ENCODE measurements at places on chromosomes 1 and 21. TPM values are rescaled to one million over a fixed set of nuclear protein-coding genes. Genes with fewer than 3 reads are reported as not detected.

The CFAP74 gene
- total RNA-seq = under 0.01 TPM

The SPTA1 gene
- total RNA-seq = not detected

The SLC1A7 gene
- total RNA-seq = 0.45 TPM

The LCE3E gene
- total RNA-seq = not detected

The CYP4A22 gene
- not detected for total RNA-seq

The RIMS3 gene
- total RNA-seq = 2.8 TPM

The CFHR2 gene
- total RNA-seq = not detected

The GOLT1A gene
- total RNA-seq = 5.9 TPM

The CHRM3 gene
- total RNA-seq = 222 TPM

The TCP10L gene
- not detected for total RNA-seq

The TNFSF18 gene
- total RNA-seq = not detected

The CLCNKA gene
- total RNA-seq = not detected

The NBPF20 gene
- 1.4 TPM for total RNA-seq

The MSH4 gene
- total RNA-seq = not detected

The CELA2A gene
- total RNA-seq = not detected

The OR2T35 gene
- total RNA-seq = not detected

The SPRR1B gene
- not detected for total RNA-seq

The PRRC2C gene
- total RNA-seq = 96.9 TPM

The DPT gene
- total RNA-seq = 86.7 TPM

The SH3BGR gene
- total RNA-seq = not detected

The LCK gene
- 6.4 TPM for total RNA-seq

The RXFP4 gene
- total RNA-seq = not detected

The C1orf21 gene
- 10.1 TPM for total RNA-seq

The B3GALT5 gene
- 2.9 TPM for total RNA-seq

The FCRL6 gene
- total RNA-seq = not detected

The LAX1 gene
- 2.8 TPM for total RNA-seq

The ZFYVE9 gene
- total RNA-seq = 13.6 TPM

The EFHD2 gene
- 36.2 TPM for total RNA-seq

The GUCA2A gene
- not detected for total RNA-seq

The PADI6 gene
- total RNA-seq = not detected

The SELP gene
- 9.9 TPM for total RNA-seq

The NCF2 gene
- total RNA-seq = 3.6 TPM

The PRMT2 gene
- 85.0 TPM for total RNA-seq

The CD48 gene
- total RNA-seq = 0.58 TPM

The COL8A2 gene
- 3.6 TPM for total RNA-seq

The EFNA1 gene
- total RNA-seq = 12.2 TPM

The TDRD5 gene
- not detected for total RNA-seq

The CBS gene
- 2.0 TPM for total RNA-seq

The FGR gene
- total RNA-seq = 8.8 TPM

The PPM1J gene
- total RNA-seq = 0.87 TPM

The SLC44A3 gene
- 21.3 TPM for total RNA-seq

The HSPB7 gene
- 15.6 TPM for total RNA-seq

The RBM11 gene
- 1.2 TPM for total RNA-seq

The TSTD1 gene
- total RNA-seq = 112 TPM

Data from stomach (tissue), 19 donors.